Renal cortex interstitium (tissue), 15 donors: ENCODE measurements at places on chromosomes 1 and 21.

- no peak for DNase-seq
Observed at GRCh38 chr1:211603191-211603701, 24.3 kb upstream of the SLC30A1 start.

DNA sequence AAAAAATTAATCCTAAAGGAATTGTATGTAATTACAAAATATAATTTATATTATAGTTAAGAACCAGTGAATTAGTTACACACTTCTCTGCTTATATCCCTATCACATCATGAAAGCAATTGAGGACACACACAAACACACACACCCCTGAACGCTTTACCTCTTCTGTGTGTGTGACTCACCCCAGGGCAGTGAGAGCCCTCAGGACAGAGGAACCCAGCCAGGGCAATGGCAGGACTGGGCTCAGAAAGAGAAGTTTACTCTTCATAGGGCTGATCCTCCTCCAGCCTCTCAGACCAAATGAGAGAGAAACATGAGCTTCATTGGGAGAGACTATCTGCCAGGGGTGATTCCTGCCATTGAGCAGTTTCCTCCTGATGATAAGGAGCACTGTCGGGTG, 38.1 kb downstream of the SLC44A3 start:
- DNase-seq: no peak

- no peak for DNase-seq
Observed at GRCh38 chr1:58805716-58806571, 22.1 kb upstream of the JUN start.

DNA sequence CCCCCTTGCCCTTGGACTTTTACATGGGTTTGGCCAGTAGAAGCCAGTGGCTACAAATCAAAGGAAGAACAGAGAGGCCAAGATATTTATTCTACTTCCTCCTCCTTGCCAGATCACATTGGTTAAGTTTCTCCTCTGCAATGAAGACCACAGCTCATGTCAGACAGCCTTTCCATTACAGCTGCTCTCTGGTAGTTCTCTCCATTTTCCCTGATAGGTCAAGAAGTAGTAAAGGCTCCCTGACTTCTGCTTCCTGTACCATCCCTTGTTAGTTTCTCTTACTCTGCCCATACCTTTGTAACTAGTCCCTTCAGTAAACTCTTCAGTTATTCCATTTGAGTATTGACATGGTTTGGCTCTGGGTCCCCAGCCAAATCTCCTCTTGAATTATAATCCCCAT, 27.8 kb downstream of the NME7 start:
- no peak for DNase-seq

DNA sequence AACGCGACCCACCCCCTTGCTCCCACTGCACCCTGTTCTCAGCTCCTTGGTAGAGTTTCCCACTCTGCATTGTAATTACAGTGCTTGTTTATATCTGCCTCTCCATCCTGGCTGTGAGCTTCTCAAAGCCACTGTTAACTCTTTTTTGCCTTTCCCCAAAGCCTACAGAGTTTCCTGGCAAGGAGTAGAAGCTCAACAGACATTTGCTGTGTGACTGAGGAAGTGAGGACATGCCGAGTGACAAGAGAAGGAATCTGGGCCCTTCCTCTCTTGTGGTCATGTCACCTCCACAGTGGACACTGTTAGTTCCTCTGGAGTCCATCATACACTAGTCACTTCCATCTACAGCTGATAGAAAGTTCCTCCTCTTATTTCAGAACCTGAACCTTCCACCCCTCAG, 6.1 kb upstream of the IGSF8 start:
- DNase-seq: no peak

GRCh38 chr1:201791779-201792173, 37.2 kb upstream of the IPO9 start:
- DNase-seq: peak; percentile 59
